ENCODE measurements at places on chromosomes 16 and 17.
A peak's percentile ranks its signal among the peaks of the same experiment; 100 is the strongest.

GRCh38 chr16:54282928-54283724 is 3.5 kb downstream of the IRX3 start:
- DNase-seq = no peak

GRCh38 chr16:12580809-12581208 is 222.9 kb downstream of the CPPED1 start:
- no peak for DNase-seq

DNA sequence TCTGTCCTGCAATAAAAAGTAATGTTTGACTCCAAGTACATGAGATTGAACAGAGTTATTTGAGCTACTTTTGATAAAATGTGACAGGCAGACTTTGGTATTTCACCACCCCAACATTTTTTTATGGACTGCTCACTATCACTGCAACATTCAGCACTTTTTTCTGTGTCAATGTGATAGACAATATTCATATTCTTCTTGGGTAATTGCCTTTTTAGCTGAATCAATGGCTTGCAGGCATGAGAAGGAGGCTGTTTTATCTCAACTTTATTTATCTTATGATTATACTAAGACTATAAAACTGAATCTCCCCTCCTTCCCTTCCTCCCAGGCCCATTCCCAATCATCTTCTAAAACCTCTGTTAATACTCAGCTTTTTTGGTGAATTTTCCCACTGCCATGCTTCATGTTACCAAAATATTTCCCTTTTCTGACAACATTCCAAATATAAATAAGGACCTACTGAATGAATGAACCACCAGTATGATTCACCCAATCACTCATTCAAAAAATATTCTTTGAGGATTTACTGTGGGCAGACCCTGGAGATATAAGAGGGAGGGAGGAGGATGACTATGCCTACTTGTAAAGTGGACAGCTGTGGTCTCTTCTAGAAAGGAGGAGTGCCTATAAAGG is 67.6 kb downstream of the CDH13 start:
- no peak for DNase-seq

DNA sequence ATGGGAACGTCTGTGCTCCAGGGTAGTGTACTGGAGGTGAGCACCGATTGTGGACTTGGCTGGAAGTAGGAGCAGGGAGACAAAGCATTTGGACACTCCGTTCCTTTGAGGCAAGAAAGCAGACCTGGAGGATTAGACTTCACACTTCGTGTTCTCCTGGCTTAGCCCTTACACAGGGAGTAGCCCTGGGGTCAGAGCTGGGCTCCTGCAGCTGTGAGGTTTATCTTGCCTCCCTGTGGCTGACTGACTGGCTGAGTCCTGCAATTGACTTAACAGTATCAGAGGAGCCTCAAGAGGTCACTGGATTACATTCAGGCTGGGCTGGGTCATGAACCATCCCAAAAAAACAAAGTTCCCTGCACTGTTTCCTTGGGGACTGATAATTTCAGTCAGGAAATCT is 37.1 kb downstream of the MPRIP start:
- no peak for DNase-seq

- peak; percentile 84 for DNase-seq
Observed at GRCh38 chr16:70573451-70574121, 50.0 kb downstream of the SF3B3 start.

DNA sequence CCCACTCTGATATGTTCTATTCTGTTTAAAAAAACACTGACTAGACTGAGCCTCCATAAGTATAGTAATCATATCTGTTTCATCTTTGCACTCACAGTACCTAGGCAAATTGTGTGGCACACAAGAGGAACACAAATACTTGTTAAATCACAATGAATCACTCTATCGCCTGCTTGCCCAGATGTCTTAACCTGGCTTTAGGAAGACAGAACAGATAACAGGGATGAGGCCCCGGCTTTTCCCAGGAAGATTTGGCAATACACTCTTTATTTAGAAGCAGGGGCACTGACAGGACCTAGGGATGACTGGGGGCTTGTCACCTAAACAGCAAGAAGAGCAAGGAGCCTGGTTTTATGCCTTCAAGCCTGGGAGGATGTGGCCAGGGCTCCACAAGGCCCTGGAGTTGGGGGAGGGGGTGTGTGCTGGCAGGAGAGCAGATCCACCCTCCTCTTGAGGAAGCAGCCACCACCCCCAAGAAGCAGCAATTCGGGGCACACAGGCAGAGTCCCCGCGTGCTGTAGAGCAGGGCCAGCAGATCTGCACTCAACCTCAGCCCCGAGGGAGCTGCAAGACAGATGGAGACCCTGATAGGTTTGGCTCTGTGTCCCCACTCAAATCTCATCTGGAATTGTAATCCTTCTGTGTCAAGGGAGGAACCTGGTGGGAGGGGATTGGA is 41.0 kb upstream of the KSR1 start:
- no peak for DNase-seq

GRCh38 chr16:23069844-23070243 is 79.4 kb downstream of the USP31 start:
- no peak for DNase-seq

- DNase-seq = no peak
Observed at GRCh38 chr16:2284001-2284770, 16.3 kb upstream of the RNPS1 start.

GRCh38 chr17:80660527-80661198 is 116.0 kb downstream of the RPTOR start:
- no peak for DNase-seq

GRCh38 chr16:81500833-81501521 is 56.4 kb downstream of the CMIP start:
- no peak for DNase-seq

DNA sequence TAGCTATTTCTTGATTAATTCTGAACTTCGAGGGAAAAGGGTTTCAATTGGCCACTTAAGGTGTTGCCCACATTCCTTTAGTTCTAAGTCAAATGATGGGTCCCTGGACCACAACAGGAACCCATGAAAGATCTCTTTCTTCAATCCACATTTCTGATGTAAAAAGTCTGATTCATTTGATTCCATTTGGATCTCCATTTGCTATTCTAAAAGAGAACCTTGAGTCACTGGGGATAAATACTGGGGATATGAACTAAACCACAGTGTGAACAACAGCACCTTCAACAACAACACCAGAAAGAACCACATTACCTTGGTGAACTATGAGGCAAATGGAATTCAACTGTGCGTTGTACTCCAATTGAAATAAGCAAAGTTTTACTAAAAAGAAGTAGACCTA is 108.9 kb upstream of the IRX5 start:
- DNase-seq = no peak

DNA sequence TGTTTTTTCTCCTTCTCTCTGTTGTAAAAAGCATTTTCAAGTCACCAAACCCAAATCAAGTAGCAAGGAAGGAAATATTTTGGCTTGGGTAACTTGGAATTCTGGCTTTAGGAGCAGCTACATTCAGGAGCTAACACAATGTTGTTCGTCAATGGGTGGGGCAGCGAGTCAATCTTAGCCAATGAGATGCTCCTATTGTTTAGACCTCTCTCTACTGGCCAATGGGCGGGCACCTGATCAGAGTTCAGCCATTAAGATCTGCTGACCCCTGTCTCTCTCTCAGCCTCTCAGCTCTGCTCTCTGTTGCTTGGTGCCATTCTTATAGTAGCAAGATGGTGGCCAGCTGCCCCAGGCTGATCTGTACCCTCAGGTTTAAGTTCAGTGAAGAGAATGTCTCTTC is 83.2 kb downstream of the IRX3 start:
- DNase-seq = no peak

GRCh38 chr16:19677402-19677801 is 40.6 kb downstream of the KNOP1 start:
- DNase-seq = no peak

GRCh38 chr17:40316571-40317344 is 7.8 kb downstream of the RARA start:
- peak; percentile 87 for DNase-seq

DNA sequence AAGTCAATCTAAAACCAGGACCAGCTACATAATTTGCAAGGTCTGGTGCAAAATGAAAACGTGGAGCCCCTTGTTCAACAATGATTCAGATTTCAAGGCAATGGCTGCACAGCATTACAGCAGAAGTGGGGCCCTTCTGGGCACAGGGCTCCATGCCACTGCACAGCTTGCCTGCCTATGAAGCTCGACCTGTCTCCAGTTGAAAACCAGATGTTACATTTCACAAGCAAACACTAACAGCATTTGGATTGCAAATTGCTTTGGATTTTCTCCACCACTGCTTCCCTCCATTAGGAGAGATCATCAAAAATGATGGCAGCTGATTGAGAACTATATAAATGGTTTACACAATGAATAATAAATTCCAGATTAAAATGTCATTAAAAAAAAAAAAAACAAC is 551.4 kb upstream of the ZFHX3 start:
- no peak for DNase-seq

- DNase-seq = no peak
Observed at GRCh38 chr17:66957951-66958579, 6.4 kb upstream of the CACNG4 start.

DNA sequence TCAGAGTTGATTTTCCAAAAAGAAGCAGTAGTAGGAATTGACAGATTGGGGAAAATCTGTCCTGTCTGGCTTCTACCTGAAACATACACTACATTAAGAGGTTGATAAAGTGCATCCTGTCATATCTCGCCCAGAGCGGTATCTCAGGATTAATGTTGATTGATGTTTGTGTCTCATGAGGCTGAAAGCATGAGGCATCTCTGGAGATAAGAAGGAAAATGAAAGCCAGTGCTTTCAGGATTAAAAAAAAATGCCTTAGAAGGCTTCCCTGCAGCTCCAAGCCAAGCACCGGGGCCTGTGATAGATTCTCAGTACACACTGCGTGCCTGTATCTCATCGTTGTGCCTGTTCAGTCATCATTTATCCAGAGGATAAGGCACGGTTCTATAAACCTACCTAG is 26.4 kb upstream of the CD300E start:
- no peak for DNase-seq

DNA sequence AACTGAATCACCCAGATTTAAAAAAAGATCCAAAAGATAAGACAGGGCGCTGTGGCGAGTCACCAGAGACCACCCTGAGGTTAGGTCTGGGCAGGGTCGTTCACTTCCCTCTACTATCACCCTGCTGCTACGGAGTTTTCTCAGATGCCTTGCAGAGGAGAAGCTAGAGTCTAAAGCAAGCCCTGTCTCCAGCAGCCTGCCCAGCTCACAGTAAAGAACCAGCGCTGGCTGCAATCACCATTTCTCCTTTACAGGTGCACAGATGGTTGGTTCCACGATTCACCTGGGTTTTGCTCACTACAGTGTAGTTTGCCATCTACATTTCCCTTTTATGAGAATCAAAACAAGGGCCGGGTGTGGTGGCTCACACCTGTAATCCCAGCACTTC is 71.3 kb downstream of the SRCIN1 start:
- DNase-seq = no peak

GRCh38 chr17:1498233-1498632 is 5.7 kb upstream of the MYO1C start:
- DNase-seq = no peak

GRCh38 chr17:39335704-39336223 is 65.7 kb downstream of the FBXL20 start:
- DNase-seq = no peak

DNA sequence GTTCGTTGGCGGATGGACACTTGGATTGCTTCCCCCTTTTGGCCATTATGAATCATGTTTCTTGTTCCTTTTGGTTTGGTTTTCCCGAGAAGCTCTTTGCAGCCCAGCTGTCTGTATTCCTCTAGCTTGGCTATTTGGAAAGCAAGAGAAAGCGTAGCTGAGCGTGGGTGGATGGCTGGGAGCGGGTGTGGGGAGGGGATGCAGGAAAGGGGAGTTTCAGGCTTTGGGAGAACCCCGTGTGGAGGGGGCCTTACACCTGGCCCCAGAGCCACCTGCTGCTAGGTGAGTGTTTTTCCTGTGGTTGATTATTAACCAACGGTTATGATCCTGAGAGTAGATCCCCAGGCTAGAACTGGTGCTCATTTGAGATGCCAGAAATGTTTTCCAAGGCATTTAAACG is 103.7 kb downstream of the RAP1GAP2 start:
- DNase-seq = no peak

GRCh38 chr17:74807441-74807840 is 31.3 kb upstream of the NAT9 start:
- no peak for DNase-seq

DNA sequence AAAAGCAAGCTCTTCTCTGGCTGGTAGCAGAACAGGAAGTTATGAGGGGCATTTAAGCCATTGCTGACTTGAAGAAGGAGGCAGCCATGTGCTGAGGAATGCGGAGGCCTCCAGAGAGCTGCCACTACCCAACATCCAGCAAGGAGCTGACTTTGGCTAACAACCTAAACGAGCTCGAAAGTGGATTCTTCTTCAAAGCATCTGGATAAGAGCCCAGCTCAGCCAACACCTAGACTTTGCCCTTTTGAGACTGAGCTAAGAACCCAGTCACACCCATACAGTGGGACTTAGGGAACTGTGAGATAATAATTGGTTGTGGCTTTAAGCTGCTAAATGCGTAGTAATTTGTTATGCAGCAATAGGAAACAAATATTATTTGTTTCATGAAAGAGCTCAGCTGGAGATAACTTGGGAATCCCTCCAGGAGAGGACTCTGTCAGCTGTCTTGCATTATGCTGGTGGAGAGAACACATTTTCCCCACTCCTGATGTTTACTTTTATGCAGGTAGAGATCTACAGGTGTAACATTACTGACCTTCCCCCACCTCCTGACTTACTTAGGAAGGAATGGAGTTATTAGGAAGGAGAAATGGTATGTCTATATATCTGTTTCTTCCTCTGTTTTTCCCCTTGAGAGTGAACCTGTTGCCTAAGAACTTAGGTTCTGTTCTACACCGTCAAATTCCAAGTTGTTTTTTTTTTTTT is 52.7 kb upstream of the ZNF629 start:
- DNase-seq = no peak
